ENCODE measurements at places on chromosomes 12 and 14. TPM values are rescaled to one million over a fixed set of nuclear protein-coding genes. Genes with fewer than 3 reads are reported as not detected.
A peak's percentile ranks its signal among the peaks of the same experiment; 100 is the strongest.

DNA sequence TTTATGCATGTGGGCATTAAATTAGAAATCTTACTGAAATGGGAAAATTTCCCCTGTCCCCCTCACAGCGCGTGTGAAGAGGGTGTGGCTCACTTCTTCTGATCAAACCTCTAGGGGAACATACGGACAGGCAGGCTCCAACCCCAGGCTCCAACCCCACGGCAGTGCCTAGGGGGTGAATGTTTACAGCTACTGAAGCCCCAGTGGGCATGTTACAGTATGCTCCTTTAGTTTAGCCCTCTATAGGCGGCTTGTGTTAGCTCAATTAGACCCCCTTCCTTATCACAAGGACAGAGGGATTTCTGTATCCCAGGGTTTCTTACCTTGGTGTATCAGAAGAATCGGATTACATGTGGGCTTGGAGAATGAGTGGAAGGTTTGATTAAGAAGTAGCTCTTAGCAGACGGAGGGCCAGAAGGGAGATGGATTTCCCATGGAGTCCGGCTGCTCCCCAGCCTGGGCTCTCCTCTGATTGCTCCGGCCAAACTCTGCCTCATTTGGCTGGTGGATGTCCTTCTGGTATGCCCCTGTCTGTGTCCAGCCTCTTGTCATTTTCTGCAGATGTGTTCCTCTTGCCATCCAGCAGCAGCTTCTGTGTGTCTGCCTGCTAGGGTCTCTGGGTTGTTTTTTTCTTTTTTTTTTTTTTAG lies 223.7 kb downstream of the TMTC2 start:
- H3K27me3 ChIP-seq = no peaks in the 10 kb centered on the region
- H3K4me3 ChIP-seq = no peak overlapping the region
- H3K27ac ChIP-seq = no peak overlapping the region
- peaks cover 8% of the 10 kb centered on the region for H3K4me1 ChIP-seq
- DNase-seq = peak; percentile 32

DNA sequence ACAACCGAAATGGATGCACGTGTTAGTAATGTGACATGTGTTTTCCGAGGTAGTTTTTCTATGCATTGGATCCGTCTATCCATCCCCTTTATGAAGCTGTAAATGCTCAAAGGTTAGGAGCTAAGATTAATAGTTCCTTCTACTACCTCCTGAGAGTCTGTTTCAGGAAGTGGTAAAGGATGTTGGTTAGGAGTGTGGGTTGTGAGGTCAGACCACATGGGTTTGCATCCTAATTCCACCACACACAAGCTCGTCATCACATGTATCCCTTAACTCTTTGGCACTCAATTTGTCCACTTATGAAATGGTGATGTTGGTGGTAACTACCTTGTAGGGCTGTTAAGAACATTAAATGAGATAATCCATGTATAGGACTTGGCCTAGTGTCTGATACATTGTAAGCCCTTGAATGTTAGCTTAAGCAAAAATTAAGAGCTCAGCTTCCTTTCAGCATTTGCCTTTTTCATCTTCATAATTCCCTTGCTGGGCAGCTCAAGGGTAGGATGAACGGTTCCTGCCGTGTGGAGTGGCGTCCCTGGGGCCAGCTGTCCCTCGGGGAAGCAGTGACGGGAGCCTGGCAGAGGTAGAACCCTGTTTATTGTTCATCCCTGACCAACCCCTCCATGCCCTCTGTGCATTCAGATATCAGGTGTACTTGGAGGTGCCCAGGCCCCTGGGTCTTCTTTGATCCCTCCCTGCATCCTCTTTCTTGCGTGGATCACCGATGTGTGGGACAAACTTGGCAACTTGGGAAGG lies 52.3 kb downstream of the TSPAN9 start:
- DNase-seq = no peak
- H3K27ac ChIP-seq = no peak overlapping the region
- H3K27me3 ChIP-seq = no peaks in the 10 kb centered on the region

GRCh38 chr14:99506276-99506675 lies 25.1 kb downstream of the CCNK start:
- no peak overlapping the region for H3K27ac ChIP-seq
- peaks cover 15% of the 10 kb centered on the region for H3K36me3 ChIP-seq
- H3K27me3 ChIP-seq = no peaks in the 10 kb centered on the region
- H3K4me3 ChIP-seq = no peak overlapping the region

GRCh38 chr14:79091381-79091963 lies 921.3 kb downstream of the NRXN3 start:
- H3K36me3 ChIP-seq = no peaks in the 10 kb centered on the region
- H3K4me1 ChIP-seq = peaks cover 67% of the 10 kb centered on the region
- peak overlapping the region; percentile 67 for H3K27ac ChIP-seq
- H3K4me3 ChIP-seq = peak overlapping the region; percentile 21
- H3K27me3 ChIP-seq = peaks cover 37% of the 10 kb centered on the region

Gene OAS2
- 0.12 TPM for total RNA-seq

DNA sequence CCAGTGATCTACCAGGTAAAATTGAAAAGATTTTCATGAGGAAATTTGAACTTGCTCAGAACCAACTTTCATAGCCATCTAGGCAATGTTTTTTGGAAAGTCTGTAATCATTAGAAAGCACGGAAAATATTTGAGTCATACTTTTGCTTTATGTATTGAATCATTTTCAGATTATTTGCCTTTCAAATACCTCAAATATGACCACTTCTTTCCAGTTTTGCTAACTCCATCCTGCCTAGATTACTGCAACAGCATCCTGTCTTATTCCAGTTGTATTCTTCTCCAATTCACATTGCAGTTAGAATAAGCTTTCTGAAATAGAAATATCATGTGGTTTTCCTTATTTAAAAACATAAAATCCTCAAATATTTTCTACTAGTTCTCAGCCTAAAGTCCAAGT lies 239.8 kb upstream of the FAR2 start:
- no peaks in the 10 kb centered on the region for H3K36me3 ChIP-seq
- no peaks in the 10 kb centered on the region for H3K4me1 ChIP-seq
- H3K27ac ChIP-seq = no peak overlapping the region

DNA sequence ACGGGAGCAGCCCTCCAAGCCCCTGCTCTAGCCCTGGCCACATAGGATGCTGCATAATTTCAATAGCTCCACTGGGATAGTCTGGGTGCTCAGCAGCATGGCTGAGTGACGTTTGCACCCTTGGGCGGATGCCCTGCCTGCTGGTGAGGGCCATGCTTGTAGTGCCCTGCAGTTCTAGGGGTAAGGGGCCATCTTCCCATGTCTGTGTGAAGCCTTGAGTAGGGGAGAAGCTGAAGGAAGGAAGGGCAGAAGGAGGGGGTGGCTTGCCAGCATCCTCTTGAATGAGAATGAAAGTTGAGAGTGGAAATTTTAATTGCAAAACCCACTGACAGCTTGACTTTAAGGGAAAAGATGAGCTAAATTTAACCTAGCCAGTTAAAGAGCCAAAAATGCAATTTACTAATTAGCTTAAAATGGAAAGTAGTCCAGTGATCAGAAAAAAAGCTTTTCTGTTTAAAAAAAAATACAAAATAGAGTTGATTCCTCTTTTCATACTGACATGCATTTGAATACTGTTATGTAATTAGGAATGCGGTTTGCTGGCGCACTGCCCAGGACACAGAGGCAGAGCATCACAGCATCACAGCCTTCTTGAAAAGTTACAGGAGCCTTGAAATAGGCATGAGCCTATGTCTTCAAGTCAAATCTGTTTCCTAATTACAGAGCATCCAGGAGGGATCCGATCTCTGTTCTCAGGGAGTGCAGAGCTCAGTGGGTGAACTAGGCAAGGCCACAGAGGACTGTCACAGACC lies 18.5 kb upstream of the EML1 start:
- peaks cover 32% of the 10 kb centered on the region for H3K4me1 ChIP-seq
- no peak overlapping the region for H3K27ac ChIP-seq
- no peak overlapping the region for H3K4me3 ChIP-seq
- no peak for DNase-seq
- H3K27me3 ChIP-seq = no peaks in the 10 kb centered on the region

DNA sequence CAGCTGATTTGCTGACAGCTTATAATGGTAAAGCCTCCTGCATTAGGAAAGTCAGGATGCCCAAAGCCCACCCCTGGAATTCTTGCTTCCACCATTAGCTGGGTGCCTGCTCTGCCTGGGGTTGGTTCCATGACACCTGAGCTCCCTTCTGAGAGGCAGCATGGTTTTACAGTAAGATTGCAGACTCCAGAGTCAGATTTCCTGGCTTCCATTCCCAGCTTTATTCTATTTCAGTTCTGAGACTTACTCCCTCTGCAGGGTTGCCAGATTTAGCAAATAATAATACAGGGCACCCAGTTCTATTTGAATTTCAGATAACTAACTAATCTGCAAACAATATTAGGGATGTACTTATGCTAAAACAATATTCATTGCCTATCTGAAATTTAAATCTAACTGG lies 12.2 kb downstream of the STAB2 start:
- no peak for DNase-seq
- H3K27ac ChIP-seq = no peak overlapping the region
- H3K27me3 ChIP-seq = no peaks in the 10 kb centered on the region
- H3K36me3 ChIP-seq = no peaks in the 10 kb centered on the region
- H3K4me1 ChIP-seq = no peaks in the 10 kb centered on the region

DNA sequence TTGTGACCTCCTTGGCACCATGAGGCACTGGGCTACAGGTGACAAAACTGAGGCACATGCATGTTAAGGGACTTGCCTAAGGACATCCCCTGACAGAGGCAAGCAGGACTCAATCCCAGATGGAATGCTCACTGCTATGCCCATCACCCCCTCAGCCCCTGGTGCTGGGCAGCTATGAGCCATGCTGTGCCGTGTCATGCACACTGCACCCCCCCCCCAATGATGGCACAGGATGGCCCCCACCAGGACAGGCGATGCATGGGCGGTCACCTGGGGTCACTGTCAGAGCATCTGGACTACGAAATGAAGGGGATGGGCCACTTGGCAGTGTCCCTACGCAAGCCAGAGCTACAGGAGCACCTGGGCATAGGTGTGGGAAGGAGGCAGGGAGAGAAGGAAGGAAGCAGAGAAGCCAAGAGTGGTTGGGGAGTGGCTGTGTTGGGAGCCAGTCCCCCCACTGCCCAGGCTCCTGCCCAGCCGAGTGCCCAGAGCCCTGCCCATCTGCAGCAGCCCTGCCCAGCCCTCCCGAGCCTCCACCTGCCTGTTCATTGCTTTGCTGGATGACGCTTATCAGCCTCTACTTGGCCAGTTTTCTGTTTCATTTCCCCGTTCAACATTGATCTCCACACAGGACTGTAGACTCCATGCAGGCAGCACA lies 84.9 kb upstream of the DIO3 start:
- H3K4me1 ChIP-seq = no peaks in the 10 kb centered on the region
- no peak overlapping the region for H3K4me3 ChIP-seq
- no peak overlapping the region for H3K27ac ChIP-seq
- H3K36me3 ChIP-seq = no peaks in the 10 kb centered on the region

Gene BRI3BP
- total RNA-seq = 2.5 TPM

- H3K27me3 ChIP-seq = no peaks in the 10 kb centered on the region
- no peaks in the 10 kb centered on the region for H3K4me1 ChIP-seq
- H3K36me3 ChIP-seq = no peaks in the 10 kb centered on the region
- no peak overlapping the region for H3K27ac ChIP-seq
- DNase-seq = no peak
- no peak overlapping the region for H3K4me3 ChIP-seq
Measured at GRCh38 chr12:47458279-47458678, 247.6 kb downstream of the RPAP3 start.

Gene MLF2
- total RNA-seq = 120 TPM
